Osteocyte (in vitro differentiated cells): ENCODE measurements at places on chromosomes 7 and 10. TPM values are rescaled to one million over a fixed set of nuclear protein-coding genes. Genes with fewer than 3 reads are reported as not detected.

GRCh38 chr10:124995605-124996004 lies 53.7 kb downstream of the ZRANB1 start:
- no peak for DNase-seq

- no peak for DNase-seq
Measured at GRCh38 chr10:79176052-79176501, 107.3 kb downstream of the ZMIZ1 start.

DNA sequence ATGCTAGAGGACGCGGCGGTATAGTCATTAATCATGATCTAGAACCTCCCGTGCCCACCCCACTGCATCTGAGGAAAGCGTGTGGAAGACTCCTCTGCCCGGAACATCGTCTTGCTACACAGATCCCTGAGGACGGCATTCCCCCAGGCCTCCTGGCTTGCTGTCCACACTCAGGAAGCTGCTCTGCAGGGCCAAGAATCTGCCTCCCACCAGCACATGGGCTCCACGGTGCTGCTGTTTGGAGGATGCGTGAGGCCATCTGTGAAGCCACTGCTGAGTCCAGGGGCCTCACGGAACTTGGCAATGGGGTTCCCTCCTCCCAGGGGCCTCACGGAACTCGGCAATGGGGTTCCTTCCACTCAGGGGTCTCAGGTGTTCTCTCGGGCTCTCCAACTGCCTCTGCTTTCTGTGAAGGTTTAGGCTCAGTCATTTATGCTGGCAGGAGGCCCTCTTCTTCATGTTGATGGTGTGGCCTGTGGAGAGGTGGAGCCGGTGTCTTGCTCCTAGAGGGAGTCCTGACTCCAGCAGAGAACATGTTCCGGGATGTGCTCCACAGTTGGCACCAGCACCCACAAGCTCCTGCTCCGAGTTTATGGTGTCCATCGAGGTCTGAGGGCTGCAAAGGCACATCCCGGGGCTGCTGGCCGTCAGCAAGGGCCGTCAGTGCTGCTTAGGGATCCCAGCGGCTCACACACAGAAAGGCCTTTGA lies 273.3 kb downstream of the DNAJB6 start:
- DNase-seq: no peak

DNA sequence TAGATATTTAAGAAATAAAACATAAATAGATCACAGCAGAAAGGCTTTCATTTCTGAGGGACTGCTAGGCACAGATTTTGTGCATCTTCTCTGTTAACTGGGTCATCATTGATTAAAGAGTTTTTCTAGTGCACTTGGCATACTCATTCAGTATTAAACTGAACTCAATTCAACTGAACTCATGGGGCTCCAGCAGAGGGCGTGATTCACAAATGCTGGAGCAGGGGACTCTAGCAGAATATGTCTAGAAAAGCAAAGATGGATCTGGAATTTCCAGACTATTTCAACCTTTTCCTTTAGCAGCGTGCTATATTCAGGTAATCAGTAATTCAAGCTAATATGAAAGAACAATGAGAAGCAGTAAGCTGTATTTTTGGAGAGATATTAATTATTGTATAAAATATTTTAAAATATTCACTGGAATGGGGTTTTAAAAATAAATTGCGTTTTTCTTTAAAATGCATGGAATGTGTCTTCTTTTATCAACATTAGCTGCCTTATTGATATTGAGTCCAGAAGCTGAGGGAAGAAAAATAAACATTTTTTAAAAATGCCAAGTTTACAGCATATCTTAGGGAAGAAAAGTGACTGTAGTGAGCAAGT lies 296.8 kb upstream of the CACNA2D1 start:
- DNase-seq: no peak

GRCh38 chr10:102814873-102815661 lies 22.1 kb downstream of the CYP17A1 start:
- DNase-seq: peak; percentile 87

DNA sequence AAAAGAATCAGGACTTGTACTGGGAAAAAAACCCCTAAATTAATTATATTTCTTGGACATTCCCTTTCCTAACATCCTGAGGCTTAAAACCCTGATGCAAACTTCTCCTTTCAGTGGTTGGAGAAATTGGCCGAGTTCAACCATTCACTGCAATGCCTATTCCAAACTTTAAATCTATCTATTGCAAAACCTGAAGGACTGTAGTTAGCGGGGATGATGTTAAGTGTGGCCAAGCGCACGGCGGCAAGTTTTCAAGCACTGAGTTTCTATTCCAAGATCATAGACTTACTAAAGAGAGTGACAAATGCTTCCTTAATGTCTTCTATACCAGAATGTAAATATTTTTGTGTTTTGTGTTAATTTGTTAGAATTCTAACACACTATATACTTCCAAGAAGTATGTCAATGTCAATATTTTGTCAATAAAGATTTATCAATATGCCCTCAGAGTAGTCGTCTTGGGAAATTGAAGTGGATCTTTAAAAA lies 6.6 kb downstream of the EMX2 start:
- DNase-seq: no peak

DNA sequence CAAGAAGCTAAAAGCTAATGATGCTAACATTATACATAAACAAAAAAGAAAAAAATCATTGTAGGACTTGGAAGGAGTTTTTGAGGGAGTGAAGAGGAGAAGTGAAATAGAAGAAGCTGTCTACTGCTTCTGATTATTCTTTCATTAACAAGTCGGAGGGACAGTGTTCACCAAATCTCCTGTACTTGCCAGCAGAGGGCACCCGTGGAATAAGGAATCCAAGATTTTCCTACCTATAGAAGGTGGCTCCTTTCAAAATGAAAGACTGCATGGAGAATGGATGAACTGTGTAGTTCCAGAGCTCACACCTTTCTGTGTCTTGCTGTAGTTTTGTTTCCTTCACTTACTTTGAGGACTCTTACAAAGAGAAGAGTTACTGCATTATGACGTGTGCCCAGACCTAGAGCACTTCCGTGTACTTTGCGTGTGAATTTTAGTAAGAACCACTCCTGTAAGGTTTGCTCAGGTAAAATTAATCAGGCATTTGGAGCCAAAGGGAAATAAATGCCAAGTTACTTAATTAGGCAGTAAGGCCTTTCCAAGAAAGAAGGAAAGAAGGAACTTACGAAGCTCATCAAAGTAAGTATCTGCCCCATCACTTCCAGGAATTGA lies 145.1 kb downstream of the SEMA3D start:
- DNase-seq: peak; percentile 85

GRCh38 chr7:94432817-94433216 lies 38.1 kb downstream of the COL1A2 start:
- DNase-seq: no peak

- DNase-seq: peak; percentile 34
Measured at GRCh38 chr10:49395741-49396665, at the start of gene DRGX. DRGX (minus strand) TSS chr10:49396089; CDS start chr10:49395440, 649 bp downstream.

GRCh38 chr7:149776289-149776688 lies 2.9 kb upstream of the ZNF467 start:
- no peak for DNase-seq

GRCh38 chr7:103445228-103446048 lies 569 bp downstream of the SLC26A5 start:
- DNase-seq: no peak

Gene IL6
- not detected in 2 replicates for total RNA-seq

Gene OR9A2
- not detected in 2 replicates for total RNA-seq

Gene FXYD4
- total RNA-seq: not detected in 2 replicates
